ENCODE measurements at places on chromosomes 11 and 22. TPM values are rescaled to one million over a fixed set of nuclear protein-coding genes. Genes with fewer than 3 reads are reported as not detected.

The APOL4 gene
- 4.7 TPM for total RNA-seq

The VSIG10L2 gene
- 0.08 TPM for total RNA-seq

The WT1 gene
- 2.0 TPM for total RNA-seq

The GPHA2 gene
- total RNA-seq: not detected

The TPBGL gene
- total RNA-seq: 0.16 TPM

The APOL5 gene
- not detected for total RNA-seq

The SCGB1C1 gene
- not detected for total RNA-seq

The YWHAH gene
- total RNA-seq: 67.2 TPM

- DNase-seq: no peak
Observed at GRCh38 chr22:27970596-27971220, 51.7 kb upstream of the PITPNB start.

DNA sequence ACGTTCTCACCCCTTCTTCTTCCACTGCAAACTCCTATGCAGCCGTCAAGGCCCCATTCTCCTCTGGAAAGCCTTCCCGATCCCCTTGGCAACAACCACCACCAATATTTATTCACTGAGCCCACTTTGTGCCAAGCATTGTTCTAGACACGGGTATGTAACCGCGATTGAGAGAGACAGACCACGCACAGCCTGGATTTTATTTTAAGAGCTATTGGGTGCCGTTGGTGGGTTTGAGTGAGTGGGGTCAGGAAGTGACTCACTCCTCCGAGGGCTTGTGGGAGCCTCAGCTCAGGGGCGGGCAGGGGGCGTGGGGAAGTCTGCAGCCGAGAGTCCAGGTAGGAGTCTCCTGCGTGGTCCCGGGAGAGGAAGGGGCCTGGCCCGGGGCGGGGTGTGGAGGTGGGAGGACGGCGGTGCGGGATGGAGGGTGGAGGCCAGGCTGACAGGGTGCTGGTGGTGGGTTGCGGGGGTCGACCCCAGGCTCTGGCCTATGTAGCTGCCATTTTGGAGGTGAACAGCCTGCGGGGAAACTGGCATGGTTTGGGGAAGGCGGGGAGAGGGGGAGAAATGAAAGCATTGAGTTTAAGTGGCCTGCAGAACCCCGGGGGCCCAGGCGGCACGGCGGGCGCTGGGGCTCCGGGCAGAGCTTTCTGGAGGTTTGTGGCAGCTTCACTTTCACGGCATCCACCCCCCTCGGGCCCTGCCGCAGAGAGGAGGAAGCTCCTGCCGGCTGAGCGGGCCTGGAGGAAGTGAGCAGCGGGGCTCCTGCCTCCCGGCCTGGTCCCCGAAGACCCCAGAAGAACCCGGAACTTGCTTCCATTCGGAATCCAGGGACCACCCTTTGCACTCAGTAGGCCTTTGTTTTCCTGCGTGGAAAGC, 547 bp downstream of the PARVG start:
- peak; percentile 47 for DNase-seq

DNA sequence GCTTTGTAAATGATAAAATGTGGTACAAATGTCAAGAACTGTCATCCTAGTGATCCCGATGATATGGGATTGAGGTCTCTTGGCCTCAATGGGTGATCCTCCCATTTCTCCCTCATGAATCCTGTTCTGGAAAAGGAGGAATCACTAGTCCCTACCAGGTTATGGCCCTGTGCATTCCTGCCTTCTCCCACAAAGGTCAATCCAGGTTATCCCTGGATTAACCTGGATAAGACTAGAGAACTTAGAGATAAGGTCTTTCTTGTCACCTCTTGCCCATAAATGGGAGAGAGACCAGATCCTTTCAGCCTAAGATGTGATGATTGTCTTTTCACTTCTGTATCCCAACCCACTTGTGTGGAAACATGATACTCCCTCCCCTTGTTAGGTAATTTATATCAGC, 396.7 kb downstream of the BUD13 start:
- DNase-seq: no peak

GRCh38 chr11:110317516-110317932, 21.1 kb upstream of the RDX start:
- DNase-seq: no peak

DNA sequence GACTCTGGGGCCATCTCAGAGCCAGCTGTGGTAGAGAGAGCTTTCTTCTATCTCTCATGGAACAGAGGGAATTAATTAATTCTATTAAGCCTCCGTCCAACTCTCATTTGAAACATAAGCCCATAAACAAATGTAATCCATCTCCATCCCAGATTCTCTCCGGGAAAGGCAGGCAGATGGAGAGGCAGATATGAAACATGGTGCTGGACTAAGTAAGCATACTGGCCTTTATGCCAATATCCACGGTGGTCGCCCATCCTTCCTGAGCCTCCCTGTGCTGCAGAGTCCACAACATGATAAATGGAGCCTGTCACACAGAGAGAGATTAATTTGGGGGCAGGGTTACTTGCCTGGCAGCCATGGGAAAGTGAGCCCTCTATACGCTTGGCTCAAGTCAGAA, 44.8 kb downstream of the PRR5L start:
- DNase-seq: no peak

DNA sequence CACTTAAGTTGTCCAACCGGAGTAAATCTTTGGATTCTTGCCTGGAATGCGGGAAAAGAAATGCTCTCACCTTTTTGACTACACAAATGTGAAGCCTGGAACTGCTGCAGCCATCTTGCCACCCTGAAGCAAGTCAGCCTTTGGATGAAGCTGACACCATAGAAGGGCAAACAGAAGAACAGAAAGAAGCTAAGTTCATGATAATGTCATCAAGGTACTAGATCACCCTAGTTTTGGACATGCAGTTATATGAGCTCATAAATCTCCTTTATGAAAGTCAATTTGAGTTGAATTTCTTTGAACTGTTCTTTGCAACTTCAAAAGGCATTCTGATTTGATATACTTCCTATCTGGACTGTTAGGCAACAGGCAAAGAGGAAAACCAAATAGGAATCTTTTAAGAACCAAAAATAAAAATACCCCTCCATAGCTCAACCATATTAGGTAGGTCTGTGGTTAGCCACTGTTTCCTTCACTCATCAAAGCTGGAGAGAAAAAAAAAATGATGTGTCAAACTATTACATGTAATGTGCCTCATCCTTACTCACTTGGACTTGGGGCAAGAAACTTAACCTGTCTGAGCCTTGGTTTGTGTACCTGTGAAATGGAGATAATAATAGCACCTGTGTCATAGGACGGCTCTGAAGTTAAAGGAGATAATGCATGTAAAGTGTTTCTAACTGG, 91.9 kb downstream of the WT1 start:
- no peak for DNase-seq

- no peak for DNase-seq
Observed at GRCh38 chr11:12174477-12175143, 64.2 kb downstream of the MICAL2 start.

- DNase-seq: no peak
Observed at GRCh38 chr11:47413908-47414684, 5.7 kb downstream of the SLC39A13 start.

GRCh38 chr11:122023614-122024250, 92.3 kb downstream of the BLID start:
- no peak for DNase-seq

DNA sequence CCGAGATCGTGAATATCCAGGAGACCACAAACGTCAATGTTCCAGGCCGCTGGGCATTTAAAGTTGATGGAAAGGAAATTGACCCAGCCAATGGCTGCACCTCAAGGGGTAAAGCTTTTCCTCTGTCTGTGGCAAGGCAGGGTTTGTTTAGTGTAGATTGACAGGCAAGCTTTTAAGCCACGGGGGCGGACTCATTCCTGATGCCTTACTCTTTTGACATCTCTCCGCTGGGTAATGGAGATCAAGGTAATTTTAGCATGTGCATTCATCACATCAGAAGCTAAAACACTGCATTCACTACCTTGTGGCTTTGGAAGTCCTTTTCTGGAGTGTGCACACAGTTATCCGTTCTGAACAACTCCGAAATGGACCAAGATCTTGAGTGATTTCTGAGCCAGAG, 12.6 kb downstream of the TECTA start:
- no peak for DNase-seq

- DNase-seq: peak; percentile 89
Observed at GRCh38 chr11:70202920-70203750, at the start of gene FADD. TSS of gene FADD (plus strand) at chr11:70203296. CDS start at chr11:70203460, 164 bp downstream.

GRCh38 chr11:1304380-1304779, 5.1 kb downstream of the TOLLIP start:
- no peak for DNase-seq
